Peyer's patch (tissue), 4 donors: ENCODE measurements at places on chromosomes 12 and 14. TPM values are rescaled to one million over a fixed set of nuclear protein-coding genes. Genes with fewer than 3 reads are reported as not detected.

CIROP gene
- total RNA-seq, result not detected

RERG gene
- total RNA-seq, result 11.4 TPM

CMKLR1 gene
- total RNA-seq, result 6.3 TPM

C14orf119 gene
- total RNA-seq, result 30.3 TPM

GRIN2B gene
- total RNA-seq, result 0.67 TPM

NAA25 gene
- 22.5 TPM for total RNA-seq

DNA sequence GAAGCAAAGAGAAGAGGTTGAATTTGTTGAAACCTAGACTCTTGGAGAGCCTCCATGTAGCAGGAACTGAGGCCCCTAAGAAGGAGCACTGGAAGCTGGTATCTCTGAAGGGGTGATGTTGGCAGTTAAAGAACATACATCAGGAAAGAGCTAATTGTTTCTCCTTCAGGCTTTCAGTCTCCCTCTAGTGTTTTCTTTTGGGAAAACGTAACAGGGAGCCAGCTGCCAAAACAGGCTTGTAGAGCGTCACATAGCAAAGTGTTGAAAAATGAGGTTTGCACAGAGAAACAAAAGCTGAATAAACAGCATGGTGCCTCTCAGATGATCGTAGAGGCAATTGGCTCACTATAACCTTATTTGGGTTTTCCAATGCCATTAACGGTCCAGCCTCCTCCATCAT is 46.9 kb upstream of the CAND1 start:
- no peak overlapping the region for H3K4me3 ChIP-seq
- H3K27ac ChIP-seq, result no peak overlapping the region
- H3K36me3 ChIP-seq, result no peaks in the 10 kb centered on the region
- DNase-seq, result no peak

DNA sequence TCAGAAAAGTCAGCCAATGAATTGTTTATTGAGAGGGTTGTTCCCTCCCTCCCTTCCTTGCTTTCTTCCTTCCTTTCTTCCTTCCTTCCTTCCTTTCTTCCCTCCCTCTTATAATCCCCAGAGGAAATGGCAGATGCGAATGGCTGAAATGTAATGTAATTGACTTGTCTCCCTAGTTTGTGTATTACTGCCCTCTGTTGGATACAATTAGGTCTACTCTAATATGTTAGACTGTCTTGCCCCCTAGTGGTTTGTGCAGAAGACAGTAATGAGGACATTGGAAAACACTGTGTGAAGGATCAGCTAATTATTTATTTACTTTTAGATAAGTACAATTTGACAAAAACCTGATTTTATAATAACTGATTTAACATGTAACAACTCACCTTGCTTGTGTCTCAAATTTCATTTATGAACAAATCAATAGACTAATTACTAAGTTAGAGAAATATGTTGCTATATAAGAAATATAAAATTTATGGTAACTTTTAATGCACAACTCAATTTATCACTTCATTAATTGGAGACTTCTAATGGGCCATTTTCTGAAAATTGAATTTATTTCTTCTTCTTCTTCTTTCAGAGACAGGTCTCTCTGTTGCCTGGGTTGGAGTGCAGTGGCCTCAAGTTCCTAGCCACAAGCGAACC is 229.8 kb upstream of the LRIG3 start:
- no peak overlapping the region for H3K4me3 ChIP-seq
- H3K36me3 ChIP-seq, result no peaks in the 10 kb centered on the region
- no peaks in the 10 kb centered on the region for H3K27me3 ChIP-seq
- no peak for DNase-seq

DNA sequence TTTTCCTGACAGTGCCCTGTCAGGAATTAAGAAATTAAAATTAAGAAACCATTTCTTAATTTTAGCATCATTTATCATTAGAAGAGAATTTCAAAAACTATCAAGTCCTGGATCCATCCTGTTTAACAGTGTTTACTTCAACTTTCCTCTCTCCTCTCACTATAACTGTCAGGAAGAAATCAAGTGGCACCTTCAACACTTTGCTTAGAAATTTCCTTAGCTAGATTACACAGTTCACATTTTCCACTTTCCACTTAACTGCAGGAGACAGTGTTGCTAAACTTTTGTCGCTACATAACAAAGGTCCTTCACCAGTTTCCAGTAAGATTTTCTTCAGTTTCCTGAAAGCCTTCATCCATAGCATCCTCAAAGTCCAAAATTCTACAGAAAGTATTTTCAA is 21.9 kb upstream of the OR10P1 start:
- H3K36me3 ChIP-seq, result no peaks in the 10 kb centered on the region
- DNase-seq, result no peak
- H3K27ac ChIP-seq, result no peak overlapping the region
- H3K4me1 ChIP-seq, result no peaks in the 10 kb centered on the region

- H3K36me3 ChIP-seq, result no peaks in the 10 kb centered on the region
- DNase-seq, result no peak
- no peak overlapping the region for H3K27ac ChIP-seq
- no peak overlapping the region for H3K4me3 ChIP-seq
- H3K4me1 ChIP-seq, result no peaks in the 10 kb centered on the region
These were observed 5.1 kb upstream of the SPATA7 start for GRCh38 chr14:88380405-88380804.

DNA sequence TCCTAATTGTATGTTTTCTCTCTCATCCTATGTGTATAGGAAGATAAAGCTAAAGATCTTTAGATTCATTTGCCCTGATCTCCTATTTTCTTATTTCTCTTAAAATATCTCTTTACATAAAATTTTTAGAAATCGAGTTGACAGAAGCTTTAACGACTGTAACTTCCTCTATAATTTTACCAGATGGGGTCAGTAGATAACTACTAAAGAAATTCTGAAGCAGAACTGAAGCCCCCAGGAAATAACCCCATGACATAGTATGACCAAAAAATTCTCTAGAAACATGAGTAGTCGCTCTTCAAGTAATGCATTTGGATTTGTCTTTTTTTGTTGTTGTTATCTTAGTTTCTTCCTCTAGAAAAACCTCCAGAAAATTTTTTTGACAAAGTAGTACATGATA is 288.0 kb downstream of the ERC1 start:
- DNase-seq, result no peak
- H3K27ac ChIP-seq, result no peak overlapping the region
- H3K4me3 ChIP-seq, result no peak overlapping the region

- peak; percentile 96 for DNase-seq
- H3K36me3 ChIP-seq, result no peaks in the 10 kb centered on the region
- peaks cover 10% of the 10 kb centered on the region for H3K4me1 ChIP-seq
- peak overlapping the region; percentile 93 for H3K4me3 ChIP-seq
- H3K27me3 ChIP-seq, result no peaks in the 10 kb centered on the region
- H3K27ac ChIP-seq, result peak overlapping the region; percentile 93
These were observed 874 bp downstream of the ISCU start for GRCh38 chr12:108563136-108563803.

- H3K27ac ChIP-seq, result peak overlapping the region; percentile 28
- H3K4me1 ChIP-seq, result no peaks in the 10 kb centered on the region
- no peaks in the 10 kb centered on the region for H3K36me3 ChIP-seq
- H3K4me3 ChIP-seq, result no peak overlapping the region
These were observed 1.7 kb upstream of the ANKRD33 start for GRCh38 chr12:51886021-51886710.

GRCh38 chr14:90574188-90575131 is 177.6 kb downstream of the CALM1 start:
- no peaks in the 10 kb centered on the region for H3K36me3 ChIP-seq
- no peaks in the 10 kb centered on the region for H3K4me1 ChIP-seq
- DNase-seq, result no peak

- H3K27me3 ChIP-seq, result no peaks in the 10 kb centered on the region
- H3K27ac ChIP-seq, result no peak overlapping the region
- H3K4me3 ChIP-seq, result no peak overlapping the region
- H3K36me3 ChIP-seq, result no peaks in the 10 kb centered on the region
- no peaks in the 10 kb centered on the region for H3K4me1 ChIP-seq
These were observed 89.3 kb upstream of the RAP1B start for GRCh38 chr12:68521321-68521839.

GRCh38 chr14:37198273-37198598 is 499 bp downstream of the MIPOL1 start:
- peak overlapping the region; percentile 88 for H3K27ac ChIP-seq
- no peak for DNase-seq
